ENCODE measurements at places on chromosomes 5 and 9.

DNA sequence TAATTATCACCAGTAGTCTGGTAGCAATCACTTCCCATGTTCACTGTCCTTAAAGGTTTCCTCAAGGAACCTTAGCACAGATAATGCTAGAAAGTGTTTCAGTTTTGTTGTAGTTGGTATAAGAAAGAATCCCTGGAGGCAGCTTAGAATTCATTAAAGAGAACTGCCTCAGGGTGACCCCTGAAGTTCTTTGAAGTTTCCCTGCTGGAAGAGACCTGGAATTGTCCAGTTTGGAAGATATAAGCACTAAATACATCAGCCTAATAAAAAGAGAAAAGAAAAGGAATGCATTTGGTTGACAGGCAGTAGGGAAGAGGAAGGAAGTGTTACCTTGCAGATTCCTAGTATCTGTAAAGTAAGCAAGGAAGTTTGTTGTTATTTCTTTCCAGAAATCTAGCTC lies 999.6 kb upstream of the DMAC1 start:
- no peak for DNase-seq

GRCh38 chr5:158011422-158011821 lies 152.5 kb upstream of the CLINT1 start:
- DNase-seq: no peak

DNA sequence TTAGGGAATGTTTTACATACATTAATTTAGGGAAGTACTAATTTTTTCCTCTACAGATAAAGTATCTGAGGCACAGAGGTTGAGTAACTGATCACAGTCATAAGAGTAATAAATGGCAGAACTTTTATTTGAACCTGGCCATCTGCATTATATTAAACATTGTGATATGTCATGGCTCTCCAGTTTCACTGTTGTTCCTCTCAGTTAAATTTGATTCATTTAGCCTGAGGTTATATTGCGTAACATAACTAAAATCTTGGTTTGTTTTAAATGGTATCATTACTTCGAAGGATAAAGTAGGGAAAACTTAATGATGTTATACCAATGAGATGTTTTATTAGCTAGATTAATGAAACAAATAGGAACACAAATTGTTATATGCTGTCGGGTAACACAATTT lies 284.4 kb downstream of the KDM4C start:
- DNase-seq: no peak

DNA sequence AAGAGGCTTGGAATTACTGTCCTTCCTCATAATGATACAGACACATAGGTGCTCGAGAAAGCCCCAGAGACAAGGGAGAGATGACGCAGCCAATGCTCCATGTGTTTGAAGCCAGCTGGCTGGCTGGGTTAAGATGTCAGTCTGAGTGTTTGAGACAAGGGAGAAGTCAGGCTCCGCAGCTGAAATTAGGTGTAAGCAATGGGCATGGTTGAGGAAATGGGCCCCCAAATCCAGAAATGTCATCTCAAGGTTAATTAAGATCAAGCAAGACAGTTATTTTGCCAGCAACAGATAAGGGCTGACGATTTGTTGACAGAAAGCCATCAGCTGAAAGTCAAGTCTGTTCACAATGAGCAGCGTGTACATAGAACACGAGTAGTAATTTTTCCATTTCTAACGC lies 713.4 kb downstream of the IRX1 start:
- DNase-seq: no peak

- no peak for DNase-seq
These were observed 55.0 kb downstream of the SH3PXD2B start for GRCh38 chr5:172399336-172399735.

- DNase-seq: no peak
These were observed 93.7 kb downstream of the SEMA5A start for GRCh38 chr5:9452181-9452580.

DNA sequence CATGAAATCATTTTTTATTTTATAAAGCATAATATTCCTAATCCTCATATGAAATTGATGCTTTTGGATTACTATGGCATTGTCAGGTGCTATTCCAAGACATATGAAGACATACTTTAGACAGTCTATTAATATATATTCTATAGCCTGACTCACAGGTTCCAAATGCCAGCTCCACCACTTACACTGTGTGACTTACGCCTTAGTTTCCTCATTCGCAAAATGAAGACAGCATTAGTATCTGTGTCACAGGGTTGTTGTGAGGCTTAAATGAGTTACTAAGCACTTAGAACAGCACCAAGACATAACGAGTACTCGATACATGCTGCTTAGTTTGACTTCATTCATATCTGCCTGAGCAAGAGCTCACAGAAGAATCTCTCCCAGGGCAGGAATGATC lies 132.2 kb upstream of the PTGER4 start:
- no peak for DNase-seq

Measured in stimulated activated CD4-positive, alpha-beta T cell treated with anti-CD3 and anti-CD28 coated beads, Interleukin-4, amount 100 ng/mL, for 4 hours (primary cell).